ENCODE measurements at places on chromosomes 2 and 18. TPM values are rescaled to one million over a fixed set of nuclear protein-coding genes. Genes with fewer than 3 reads are reported as not detected.

Gene CRYBA2
- total RNA-seq, result not detected

Gene UGT1A5
- total RNA-seq, result 4.6 TPM

Gene TSGA10
- 4.3 TPM for total RNA-seq

Gene EMILIN1
- total RNA-seq, result 16.0 TPM

Gene MATN3
- 0.08 TPM for total RNA-seq

Gene DTNB
- total RNA-seq, result 14.3 TPM

Gene AQP12B
- total RNA-seq, result not detected

Gene LYG2
- total RNA-seq, result not detected

All from left lobe of liver (tissue), 2 donors.